ENCODE measurements at places on chromosomes 11 and 22. TPM values are rescaled to one million over a fixed set of nuclear protein-coding genes. Genes with fewer than 3 reads are reported as not detected.

Gene CYTH4
- 16.2 TPM for total RNA-seq

DNA sequence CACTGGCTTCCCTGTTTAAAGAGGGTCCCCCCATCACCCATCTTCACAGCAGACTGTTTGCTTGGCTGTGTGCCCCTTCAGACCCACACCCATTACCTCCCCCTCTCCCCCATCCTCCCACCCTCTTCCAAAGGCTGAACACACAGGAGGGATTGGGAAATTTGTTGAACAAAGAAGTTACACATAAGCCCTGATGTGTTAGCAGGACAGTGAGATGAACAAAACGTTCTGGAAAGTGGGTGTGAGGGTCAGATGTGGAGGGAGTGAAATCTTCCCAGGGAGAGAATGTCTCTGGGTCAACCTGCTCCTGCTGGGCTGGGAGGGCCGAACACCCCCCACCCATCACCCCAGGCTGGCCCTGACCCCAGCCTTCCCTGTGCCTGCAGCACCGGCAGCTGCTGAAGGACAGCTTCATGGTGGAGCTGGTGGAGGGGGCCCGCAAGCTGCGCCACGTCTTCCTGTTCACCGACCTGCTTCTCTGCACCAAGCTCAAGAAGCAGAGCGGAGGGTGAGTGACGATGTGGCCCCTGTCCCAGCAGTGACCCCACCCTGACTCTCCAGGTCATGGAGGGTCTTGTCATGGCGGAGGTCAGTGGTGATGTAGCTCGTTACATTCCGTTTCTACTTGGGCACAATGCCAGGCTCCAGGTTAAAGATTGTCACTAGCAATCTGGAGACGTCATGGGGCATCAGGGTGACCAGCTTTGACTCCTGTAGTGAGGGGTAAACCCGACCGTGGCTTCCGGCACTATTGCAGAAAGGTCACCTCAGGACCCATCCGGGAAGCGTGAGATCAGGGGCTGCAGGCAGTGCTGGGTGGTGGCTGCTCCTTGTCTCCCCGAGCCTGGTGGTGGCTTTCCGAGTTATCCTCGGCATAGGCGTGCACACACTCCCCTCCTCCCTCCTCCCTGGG, 103.5 kb downstream of the BCR start:
- peaks cover 39% of the 10 kb centered on the region for H3K4me1 ChIP-seq
- no peaks in the 10 kb centered on the region for H3K36me3 ChIP-seq
- DNase-seq, result no peak
- H3K27me3 ChIP-seq, result no peaks in the 10 kb centered on the region
- H3K4me3 ChIP-seq, result no peak overlapping the region

DNA sequence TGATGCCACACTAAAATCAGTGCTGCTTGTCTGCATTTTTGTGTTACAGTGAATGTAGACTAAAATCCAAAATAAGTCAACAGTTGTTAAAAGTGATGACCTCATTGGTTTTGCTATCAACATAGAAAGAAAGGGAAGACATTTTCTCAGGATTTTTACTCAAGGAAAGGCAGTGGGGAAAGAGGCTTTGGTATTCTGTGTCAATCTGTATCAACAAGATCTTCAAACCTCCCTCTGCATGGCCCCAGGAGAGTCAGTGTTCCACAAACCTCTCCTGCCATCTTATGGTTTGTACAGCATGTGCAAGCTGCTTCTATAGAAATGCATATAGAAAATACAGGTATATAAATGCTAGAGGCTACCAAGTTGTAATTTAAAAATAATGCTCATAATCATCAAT, 13.8 kb upstream of the OR51M1 start:
- DNase-seq, result no peak
- no peaks in the 10 kb centered on the region for H3K4me1 ChIP-seq
- no peaks in the 10 kb centered on the region for H3K27me3 ChIP-seq
- no peak overlapping the region for H3K27ac ChIP-seq

- H3K36me3 ChIP-seq, result no peaks in the 10 kb centered on the region
- no peak overlapping the region for H3K4me3 ChIP-seq
- H3K27me3 ChIP-seq, result no peaks in the 10 kb centered on the region
- no peak for DNase-seq
- no peak overlapping the region for H3K27ac ChIP-seq
These were observed 160.9 kb downstream of the IGLL1 start for GRCh38 chr22:23419171-23419570.

Gene WDR74
- 51.8 TPM for total RNA-seq

Gene P2RY2
- 27.3 TPM for total RNA-seq

- peaks cover 5% of the 10 kb centered on the region for H3K4me1 ChIP-seq
- DNase-seq, result no peak
- H3K4me3 ChIP-seq, result no peak overlapping the region
- H3K27me3 ChIP-seq, result no peaks in the 10 kb centered on the region
These were observed 14.0 kb upstream of the ARHGAP8 start for GRCh38 chr22:44738347-44738715.

DNA sequence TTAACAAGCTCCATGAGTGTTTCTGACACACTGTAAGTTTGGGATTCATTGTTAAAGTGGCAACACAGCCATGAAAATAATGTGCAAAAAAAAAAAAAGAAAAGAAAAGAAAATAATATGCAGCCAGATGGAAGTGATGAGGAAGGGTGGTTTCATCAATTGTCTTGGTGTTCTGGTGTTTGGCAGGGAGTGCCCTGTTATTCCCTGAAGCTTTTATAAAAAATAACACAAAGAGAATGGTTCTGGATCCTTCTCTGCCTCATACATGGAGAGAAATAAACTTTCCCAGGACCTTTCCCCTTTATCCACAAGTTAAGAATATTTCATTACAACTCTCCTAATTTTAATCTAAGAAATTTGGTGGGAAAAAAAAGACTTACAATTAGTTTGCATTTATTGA, 16.7 kb downstream of the AMOTL1 start:
- H3K27ac ChIP-seq, result no peak overlapping the region
- H3K4me3 ChIP-seq, result no peak overlapping the region
- no peaks in the 10 kb centered on the region for H3K27me3 ChIP-seq

- H3K4me1 ChIP-seq, result no peaks in the 10 kb centered on the region
- DNase-seq, result peak; percentile 86
- H3K27me3 ChIP-seq, result no peaks in the 10 kb centered on the region
- no peak overlapping the region for H3K4me3 ChIP-seq
- H3K36me3 ChIP-seq, result no peaks in the 10 kb centered on the region
- H3K27ac ChIP-seq, result no peak overlapping the region
These were observed 10.3 kb downstream of the APOL4 start for GRCh38 chr22:36191106-36191836.

All from vagina (tissue), 2 donors.